ENCODE measurements at places on chromosomes 7 and 10. TPM values are rescaled to one million over a fixed set of nuclear protein-coding genes. Genes with fewer than 3 reads are reported as not detected.

GRCh38 chr10:96269438-96270300 is 1.7 kb downstream of the BLNK start:
- DNase-seq: no peak

DNA sequence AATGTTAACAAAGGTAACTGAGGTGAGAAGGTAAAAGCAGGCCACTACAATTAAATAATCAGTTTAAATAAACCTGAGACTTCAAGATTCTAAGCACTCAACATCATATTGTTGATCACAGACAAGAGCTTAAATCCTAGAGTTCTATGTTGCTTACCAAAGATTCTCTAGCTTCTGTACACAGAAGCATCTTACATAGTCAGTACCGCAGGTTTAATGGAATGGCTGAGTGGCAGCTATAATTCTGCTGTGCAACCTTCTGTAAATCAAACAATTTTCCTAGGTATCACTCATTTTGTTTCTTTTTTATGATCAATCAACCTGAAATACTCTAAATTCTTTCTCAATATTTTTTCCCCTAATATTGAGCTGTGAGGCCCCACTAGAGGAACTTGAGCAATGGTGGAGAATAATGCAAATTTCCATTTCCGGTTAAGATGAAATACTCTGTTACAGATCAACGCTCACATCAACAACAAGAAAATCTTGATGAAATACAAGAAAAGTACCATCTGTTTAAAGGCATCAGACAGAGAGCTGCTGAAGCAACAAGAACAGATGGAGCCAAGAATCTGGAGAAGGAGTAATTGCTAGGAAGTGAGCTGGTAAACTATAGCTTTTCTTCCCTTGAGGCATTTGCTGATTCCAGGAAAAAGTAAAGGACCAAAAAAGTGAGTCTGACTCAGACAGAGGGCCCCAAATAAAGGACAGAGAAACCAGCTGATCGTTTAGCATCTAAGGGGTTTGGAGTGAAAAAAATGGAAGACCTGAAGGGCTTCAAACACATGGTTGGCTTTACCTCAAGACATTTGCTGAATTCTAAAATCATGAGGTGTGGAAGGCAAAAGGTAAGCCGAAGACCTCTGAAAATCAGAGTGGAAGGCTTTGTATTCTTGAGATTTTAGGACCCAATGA is 22.6 kb downstream of the PNPLA8 start:
- no peak for DNase-seq

DNA sequence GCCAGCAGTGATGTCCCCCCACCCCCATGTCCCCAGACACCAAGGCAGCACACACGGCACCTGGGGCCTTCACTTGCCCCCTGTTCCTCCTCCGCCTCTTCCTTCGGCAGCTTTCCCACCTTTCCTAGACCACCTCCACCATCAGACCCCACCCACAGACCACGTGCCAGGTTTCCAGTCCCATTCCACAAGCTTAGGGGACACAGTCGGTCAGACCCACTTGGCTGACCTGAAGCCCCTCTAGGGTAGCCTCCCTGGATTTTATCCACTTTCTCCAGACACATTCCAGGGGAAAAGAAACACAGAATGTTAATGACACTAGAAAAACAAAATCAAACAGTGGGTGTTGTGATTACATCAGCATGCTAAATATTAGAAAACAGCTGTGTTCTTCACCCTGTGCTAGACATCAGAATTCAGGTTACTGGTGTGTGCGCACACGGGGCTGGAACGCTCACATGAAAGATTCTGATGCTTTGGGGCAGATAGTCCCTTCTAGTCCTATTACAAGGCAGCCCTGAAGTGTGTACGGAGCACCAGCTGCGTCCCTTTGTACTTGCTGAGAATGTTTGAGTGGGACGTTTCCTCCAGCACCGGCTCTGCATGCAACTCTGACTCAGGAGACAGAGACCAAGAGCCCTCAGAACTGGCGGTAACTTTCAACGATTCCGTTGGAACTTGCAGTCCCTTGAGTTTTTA is 75.5 kb upstream of the PPP2R2D start:
- DNase-seq: peak; percentile 66

DNA sequence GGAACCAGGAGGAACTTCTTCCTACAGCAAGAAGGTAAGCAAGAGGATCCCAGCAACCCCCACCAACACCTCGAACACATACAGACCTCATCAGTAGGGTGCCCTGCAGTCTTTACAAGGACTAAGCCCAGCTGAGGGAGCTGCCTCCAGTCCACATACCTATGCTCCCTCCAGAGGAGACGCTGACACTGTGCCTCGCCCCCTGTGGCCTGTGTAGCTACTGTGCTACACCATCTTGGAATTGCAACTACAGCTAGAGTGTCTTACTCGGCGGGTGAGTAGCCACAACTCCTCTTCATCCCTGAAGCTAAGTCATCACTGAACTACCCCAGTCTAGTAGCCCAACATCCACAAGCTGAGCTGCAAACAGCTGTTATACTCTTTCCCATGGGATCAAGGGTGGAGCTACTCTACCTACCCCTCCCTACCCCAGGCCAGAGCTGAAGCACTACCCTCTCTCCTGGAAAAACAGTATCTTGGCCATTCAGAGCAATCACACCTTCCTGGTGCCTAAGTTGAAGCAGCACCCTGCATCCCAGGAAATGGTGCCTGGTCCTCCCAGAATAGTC is 42.2 kb upstream of the CAMK2B start:
- no peak for DNase-seq

DNA sequence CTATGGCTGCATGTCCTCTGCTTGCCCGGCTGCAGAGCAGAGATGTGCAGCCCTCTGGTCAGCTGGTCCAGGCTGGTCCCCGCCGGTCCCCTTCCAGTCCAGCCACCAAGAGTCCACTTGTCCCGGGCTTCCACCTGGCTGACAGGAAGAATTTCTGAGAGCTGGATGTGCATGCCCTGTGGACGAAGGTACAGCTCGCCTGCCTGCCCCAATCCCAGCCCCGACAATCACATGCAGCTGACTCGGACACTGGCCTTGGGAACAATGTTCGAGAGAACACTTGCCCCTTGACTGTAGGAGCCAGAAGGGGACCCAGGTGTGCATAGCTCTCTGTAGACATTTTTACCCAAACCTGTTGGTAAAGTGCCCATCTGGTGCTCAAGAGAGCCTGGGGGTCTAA is 11.8 kb downstream of the AVPI1 start:
- no peak for DNase-seq

The SFRP4 gene
- total RNA-seq: not detected

Measured in H7 (cell line).